Right renal cortex interstitium (tissue), 3 donors: ENCODE measurements at places on chromosomes 2 and 18. TPM values are rescaled to one million over a fixed set of nuclear protein-coding genes. Genes with fewer than 3 reads are reported as not detected.

MC2R gene
- polyA plus RNA-seq = not detected

UGT1A3 gene
- not detected for polyA plus RNA-seq

ACADL gene
- polyA plus RNA-seq = 19.4 TPM

ZBTB7C gene
- polyA plus RNA-seq = 13.9 TPM

MC4R gene
- 0.13 TPM for polyA plus RNA-seq

FN1 gene
- 430 TPM for polyA plus RNA-seq

CFAP221 gene
- 22.9 TPM for polyA plus RNA-seq

DIPK1C gene
- polyA plus RNA-seq = 0.27 TPM

MRPL33 gene
- polyA plus RNA-seq = 182 TPM

CHPF gene
- polyA plus RNA-seq = 25.3 TPM

C1GALT1C1L gene
- 5.2 TPM for polyA plus RNA-seq

CTAGE1 gene
- not detected for polyA plus RNA-seq

PCARE gene
- polyA plus RNA-seq = 0.43 TPM

OSR1 gene
- 5.3 TPM for polyA plus RNA-seq

SIX2 gene
- 21.6 TPM for polyA plus RNA-seq

TMEM87B gene
- 24.6 TPM for polyA plus RNA-seq

CCDC148 gene
- polyA plus RNA-seq = 8.0 TPM

TFPI gene
- polyA plus RNA-seq = 41.3 TPM

PLCD4 gene
- 5.9 TPM for polyA plus RNA-seq

SKOR2 gene
- polyA plus RNA-seq = not detected

FIGN gene
- 7.9 TPM for polyA plus RNA-seq

CHAC2 gene
- 3.8 TPM for polyA plus RNA-seq

CCL20 gene
- polyA plus RNA-seq = 0.52 TPM

YES1 gene
- polyA plus RNA-seq = 74.5 TPM

MPP4 gene
- polyA plus RNA-seq = 0.19 TPM

ARHGEF33 gene
- 2.2 TPM for polyA plus RNA-seq

CCDC102B gene
- 8.0 TPM for polyA plus RNA-seq

GKN1 gene
- polyA plus RNA-seq = not detected

CROCC2 gene
- polyA plus RNA-seq = 0.04 TPM

IL36RN gene
- not detected for polyA plus RNA-seq

TMEM198 gene
- polyA plus RNA-seq = 2.5 TPM

RBBP8 gene
- polyA plus RNA-seq = 70.9 TPM

AGAP1 gene
- polyA plus RNA-seq = 21.2 TPM

SCYGR4 gene
- polyA plus RNA-seq = 0.10 TPM

IL18RAP gene
- polyA plus RNA-seq = 0.22 TPM

AMER3 gene
- polyA plus RNA-seq = 0.10 TPM

NBAS gene
- polyA plus RNA-seq = 58.1 TPM

ZCCHC2 gene
- 14.5 TPM for polyA plus RNA-seq

GNAL gene
- 3.8 TPM for polyA plus RNA-seq

GRB14 gene
- 53.0 TPM for polyA plus RNA-seq

C2orf80 gene
- 0.21 TPM for polyA plus RNA-seq

SULT1C2 gene
- polyA plus RNA-seq = 50.5 TPM

CLEC4F gene
- polyA plus RNA-seq = 0.08 TPM

NCOA1 gene
- 48.4 TPM for polyA plus RNA-seq

LYG1 gene
- polyA plus RNA-seq = 4.1 TPM

HOXD13 gene
- 0.11 TPM for polyA plus RNA-seq

COL6A3 gene
- polyA plus RNA-seq = 227 TPM
